ENCODE measurements at places on chromosomes 16 and 17.

GRCh38 chr16:66369055-66369592, 2.6 kb downstream of the CDH5 start:
- H3K27ac ChIP-seq = no peak overlapping the region
- peaks cover 3% of the 10 kb centered on the region for H3K4me1 ChIP-seq

- DNase-seq = no peak
- H3K4me1 ChIP-seq = no peaks in the 10 kb centered on the region
- no peak overlapping the region for H3K4me3 ChIP-seq
- peaks cover 6% of the 10 kb centered on the region for H3K36me3 ChIP-seq
- H3K27me3 ChIP-seq = no peaks in the 10 kb centered on the region
Measured at GRCh38 chr16:11053916-11054460, 109.6 kb downstream of the CLEC16A start.

- no peaks in the 10 kb centered on the region for H3K36me3 ChIP-seq
- H3K4me1 ChIP-seq = no peaks in the 10 kb centered on the region
- DNase-seq = no peak
- H3K27ac ChIP-seq = no peak overlapping the region
- H3K27me3 ChIP-seq = no peaks in the 10 kb centered on the region
Measured at GRCh38 chr17:41434005-41434404, 6.8 kb downstream of the KRT38 start.

GRCh38 chr17:27905447-27906225, 12.5 kb upstream of the LYRM9 start:
- H3K27me3 ChIP-seq = no peaks in the 10 kb centered on the region
- no peak overlapping the region for H3K27ac ChIP-seq
- no peak for DNase-seq

GRCh38 chr17:35816723-35817122, 7.4 kb downstream of the TAF15 start:
- no peak overlapping the region for H3K4me3 ChIP-seq
- H3K27me3 ChIP-seq = no peaks in the 10 kb centered on the region
- DNase-seq = no peak

- H3K4me3 ChIP-seq = peak overlapping the region; percentile 97
- peaks cover 9% of the 10 kb centered on the region for H3K36me3 ChIP-seq
- no peaks in the 10 kb centered on the region for H3K4me1 ChIP-seq
- H3K27ac ChIP-seq = no peak overlapping the region
- no peaks in the 10 kb centered on the region for H3K27me3 ChIP-seq
Measured at GRCh38 chr16:13919330-13919682, 648 bp upstream of the ERCC4 start.

GRCh38 chr17:45145035-45145389, 3.3 kb upstream of the HEXIM1 start:
- peak overlapping the region; percentile 66 for H3K4me3 ChIP-seq
- no peak overlapping the region for H3K27ac ChIP-seq
- H3K36me3 ChIP-seq = peaks cover 8% of the 10 kb centered on the region
- no peaks in the 10 kb centered on the region for H3K27me3 ChIP-seq
- peaks cover 2% of the 10 kb centered on the region for H3K4me1 ChIP-seq
- DNase-seq = no peak

- H3K27ac ChIP-seq = no peak overlapping the region
- no peaks in the 10 kb centered on the region for H3K27me3 ChIP-seq
- 0 out of 2 replicates have a peak, but pooled peaks cover 3% of the 10 kb centered on the region for H3K36me3 ChIP-seq
- DNase-seq = no peak
Measured at GRCh38 chr16:81891736-81892364, 112.8 kb downstream of the PLCG2 start.

GRCh38 chr16:10881479-10882030, 4.6 kb downstream of the CIITA start:
- no peaks in the 10 kb centered on the region for H3K4me1 ChIP-seq
- H3K36me3 ChIP-seq = no peaks in the 10 kb centered on the region
- H3K27ac ChIP-seq = no peak overlapping the region
- peaks cover 4% of the 10 kb centered on the region for H3K27me3 ChIP-seq

DNA sequence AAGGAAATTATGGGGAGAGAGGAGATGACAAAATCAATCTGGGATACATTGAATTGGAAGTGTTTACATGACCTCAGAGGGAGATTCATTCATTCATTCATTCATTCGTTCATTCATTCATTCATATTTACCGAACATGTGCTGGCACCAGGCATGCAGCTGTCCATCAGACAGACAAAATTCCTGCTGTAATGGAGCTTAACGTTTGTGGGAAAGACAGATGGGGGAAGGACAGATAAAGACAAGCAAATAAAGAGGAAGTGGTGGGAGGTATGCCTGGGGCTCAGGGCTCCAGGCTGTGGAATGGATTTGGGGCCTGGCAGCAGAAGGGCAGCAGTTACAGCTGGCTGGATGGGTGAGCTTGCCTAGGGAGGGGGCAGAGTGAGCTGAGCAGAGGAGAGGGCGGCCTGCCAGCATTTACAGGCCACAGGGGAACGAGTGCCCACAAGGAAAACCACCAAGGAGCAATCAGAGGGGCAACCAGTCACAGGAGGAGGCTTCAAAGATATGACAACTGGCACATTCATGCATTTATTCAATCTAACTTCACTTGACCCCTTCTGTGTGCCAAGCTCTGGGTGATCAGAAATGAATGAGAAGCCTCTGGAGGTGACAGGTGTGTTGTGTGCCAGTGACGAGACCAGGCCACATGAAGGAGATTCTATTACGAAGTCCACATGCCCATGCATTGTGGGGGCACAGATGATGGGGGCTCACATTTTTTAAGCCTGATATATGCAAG, 48.5 kb downstream of the ARHGAP27 start:
- H3K27ac ChIP-seq = no peak overlapping the region
- DNase-seq = no peak
- H3K27me3 ChIP-seq = no peaks in the 10 kb centered on the region
- H3K36me3 ChIP-seq = no peaks in the 10 kb centered on the region

- no peaks in the 10 kb centered on the region for H3K27me3 ChIP-seq
- peaks cover 5% of the 10 kb centered on the region for H3K4me1 ChIP-seq
- DNase-seq = peak; percentile 28
- peaks cover 46% of the 10 kb centered on the region for H3K36me3 ChIP-seq
- peak overlapping the region; percentile 96 for H3K4me3 ChIP-seq
Measured at GRCh38 chr16:56451753-56452689, 667 bp downstream of the OGFOD1 start.

DNA sequence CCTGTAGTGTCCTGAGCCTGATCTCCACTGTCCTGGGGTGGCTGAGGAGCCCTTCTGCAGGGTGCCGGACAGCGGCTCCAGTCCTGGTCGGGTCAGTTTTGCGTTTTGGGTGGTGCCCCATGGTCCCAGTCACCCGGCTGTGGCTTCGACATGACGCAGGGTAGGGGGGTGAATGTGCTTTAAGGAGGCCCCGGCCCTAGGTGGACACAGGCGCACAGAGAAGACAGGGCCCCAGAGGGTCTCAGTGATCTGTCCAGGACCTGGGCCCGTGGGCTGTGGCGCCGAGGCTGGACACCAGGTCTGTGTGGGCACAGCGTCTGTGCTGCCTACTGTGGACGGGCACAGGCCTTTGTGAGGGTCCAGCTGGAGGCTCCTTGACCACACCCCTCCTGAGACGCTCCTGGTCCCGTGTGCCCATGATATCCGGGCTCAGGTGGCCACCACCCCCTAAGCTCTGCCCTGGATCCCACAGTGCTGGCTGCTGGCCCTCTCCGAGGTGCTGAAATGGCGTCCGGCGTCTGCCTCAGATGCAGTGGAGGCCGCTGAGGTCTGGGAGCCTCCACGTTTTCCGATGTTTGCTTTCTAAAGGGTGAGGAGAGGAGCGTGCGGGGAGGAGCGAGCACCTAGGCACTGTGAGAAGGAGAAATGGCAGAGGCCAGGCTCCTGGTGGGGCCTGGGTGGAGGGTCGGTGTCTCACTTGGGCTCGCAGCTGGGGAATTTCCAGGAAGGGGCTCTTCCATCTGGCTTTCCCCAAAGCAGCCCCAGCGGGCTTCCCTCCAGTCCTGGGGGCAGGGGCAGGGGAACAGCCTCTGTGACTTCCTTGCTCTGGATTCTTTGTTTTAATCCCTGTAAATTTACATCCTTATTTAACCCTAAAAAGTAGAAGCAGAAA, 56.1 kb upstream of the ACSF3 start:
- no peaks in the 10 kb centered on the region for H3K4me1 ChIP-seq
- no peak overlapping the region for H3K27ac ChIP-seq
- H3K36me3 ChIP-seq = no peaks in the 10 kb centered on the region
- H3K4me3 ChIP-seq = no peak overlapping the region
- H3K27me3 ChIP-seq = no peaks in the 10 kb centered on the region

GRCh38 chr16:57947261-57947660, 23.7 kb downstream of the CNGB1 start:
- H3K4me3 ChIP-seq = no peak overlapping the region
- no peaks in the 10 kb centered on the region for H3K36me3 ChIP-seq
- DNase-seq = no peak
- no peak overlapping the region for H3K27ac ChIP-seq
- no peaks in the 10 kb centered on the region for H3K27me3 ChIP-seq

DNA sequence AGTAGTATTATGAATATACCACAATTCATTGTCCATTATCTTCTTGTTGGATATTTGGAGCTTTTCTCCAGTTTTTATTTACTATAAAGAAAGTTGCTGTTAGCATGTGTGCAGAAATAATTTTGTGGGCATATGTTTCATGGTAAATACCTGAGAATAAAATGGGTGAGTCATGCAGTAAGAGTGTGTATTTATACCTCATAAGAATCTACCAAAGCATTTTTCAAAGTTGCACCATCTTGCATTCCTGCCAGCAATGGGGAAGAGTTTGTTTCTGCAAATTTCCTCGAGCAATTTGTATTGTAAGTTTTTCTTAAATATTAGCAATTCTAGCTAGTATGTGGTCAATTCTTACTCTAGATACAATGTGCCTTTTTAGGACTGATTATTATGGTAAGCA, 7.9 kb upstream of the MON1B start:
- DNase-seq = no peak
- H3K4me3 ChIP-seq = no peak overlapping the region
- no peak overlapping the region for H3K27ac ChIP-seq
- H3K4me1 ChIP-seq = no peaks in the 10 kb centered on the region
- no peaks in the 10 kb centered on the region for H3K27me3 ChIP-seq

- peak overlapping the region; percentile 87 for H3K27ac ChIP-seq
- peak; percentile 96 for DNase-seq
- H3K27me3 ChIP-seq = no peaks in the 10 kb centered on the region
- no peaks in the 10 kb centered on the region for H3K36me3 ChIP-seq
- H3K4me1 ChIP-seq = peaks cover 8% of the 10 kb centered on the region
- peak overlapping the region; percentile 69 for H3K4me3 ChIP-seq
Measured at GRCh38 chr16:11636172-11636721, 32.0 kb upstream of the SNN start.

- H3K27ac ChIP-seq = no peak overlapping the region
- DNase-seq = peak; percentile 42
- no peak overlapping the region for H3K4me3 ChIP-seq
Measured at GRCh38 chr17:45096141-45096540, 35.0 kb downstream of the NMT1 start.

DNA sequence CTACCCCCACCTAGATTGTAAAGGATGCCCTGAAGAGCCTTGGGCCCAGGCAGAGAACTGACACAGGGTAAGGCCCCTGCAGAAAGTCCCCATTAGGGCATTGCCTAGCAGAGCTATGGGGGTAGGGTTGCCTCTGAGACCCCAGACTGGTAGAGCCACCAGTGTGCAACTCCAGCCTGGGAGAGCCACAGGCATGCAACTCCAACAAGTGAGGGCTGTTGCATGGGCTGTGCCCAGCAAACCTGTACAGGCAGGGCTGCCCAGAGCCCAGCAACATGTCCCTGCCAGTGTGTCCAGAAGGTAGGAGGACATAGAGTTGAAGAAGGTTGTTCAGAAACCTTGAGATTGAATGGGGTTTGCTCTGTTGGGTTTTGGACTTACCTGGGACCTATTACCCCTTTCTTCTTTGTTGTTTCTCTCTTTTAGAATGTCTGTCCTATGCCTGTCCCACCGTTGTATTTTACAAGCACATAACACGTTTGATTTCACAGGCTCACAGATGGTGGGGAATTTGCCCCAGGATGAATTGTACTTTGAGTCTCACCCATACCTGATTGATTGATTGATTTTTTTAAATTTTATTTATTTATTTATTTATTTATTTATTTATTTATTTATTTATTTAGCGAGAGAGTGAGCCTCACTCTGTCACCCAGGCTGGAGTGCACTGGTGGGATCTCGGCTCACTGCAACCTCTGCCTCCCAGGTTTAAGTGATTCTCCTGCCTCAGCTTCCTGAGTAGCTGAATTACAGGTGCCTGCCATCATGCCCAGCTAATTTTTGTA, 16.4 kb downstream of the SGF29 start:
- H3K4me3 ChIP-seq = no peak overlapping the region
- DNase-seq = no peak
- peaks cover 17% of the 10 kb centered on the region for H3K36me3 ChIP-seq
- H3K4me1 ChIP-seq = no peaks in the 10 kb centered on the region
- no peak overlapping the region for H3K27ac ChIP-seq
- no peaks in the 10 kb centered on the region for H3K27me3 ChIP-seq

DNA sequence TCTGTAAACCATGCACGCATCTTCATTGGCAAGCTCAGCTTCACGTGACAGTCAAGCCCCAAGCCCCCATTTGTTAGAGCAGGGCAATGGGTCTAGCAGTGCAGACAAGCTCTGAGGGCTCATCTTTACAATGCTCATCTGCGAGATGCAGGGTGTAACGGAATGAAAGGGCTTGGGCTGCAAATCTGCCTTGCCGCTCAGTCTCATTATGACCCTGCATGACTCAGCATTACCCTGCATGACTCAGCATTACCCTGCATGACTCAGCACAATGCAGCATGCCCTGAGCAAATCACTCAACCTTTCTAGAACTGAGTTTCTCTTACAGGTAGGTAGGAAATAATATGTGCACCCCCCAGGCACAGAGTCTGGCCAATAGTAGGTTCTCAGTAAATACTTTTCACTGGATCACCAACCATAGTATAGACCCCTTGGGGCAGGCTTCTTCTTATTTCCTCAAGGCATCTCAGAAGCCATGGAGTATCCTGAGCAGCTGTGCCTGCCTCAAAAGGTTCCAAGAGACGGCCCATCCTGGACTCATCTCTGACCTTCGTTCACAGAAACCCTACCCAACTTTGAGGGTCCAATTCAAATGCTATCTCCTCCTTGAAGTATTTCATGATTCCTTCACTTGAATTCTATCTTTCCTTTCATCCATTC, 391.3 kb upstream of the CDH5 start:
- no peak overlapping the region for H3K27ac ChIP-seq
- no peak for DNase-seq
- H3K4me1 ChIP-seq = no peaks in the 10 kb centered on the region
- no peaks in the 10 kb centered on the region for H3K27me3 ChIP-seq
- H3K4me3 ChIP-seq = no peak overlapping the region

GRCh38 chr17:21029036-21029435, 13.8 kb downstream of the USP22 start:
- H3K27ac ChIP-seq = no peak overlapping the region
- H3K27me3 ChIP-seq = no peaks in the 10 kb centered on the region
- peaks cover 35% of the 10 kb centered on the region for H3K36me3 ChIP-seq
- DNase-seq = no peak
- peaks cover 2% of the 10 kb centered on the region for H3K4me1 ChIP-seq

- no peak overlapping the region for H3K4me3 ChIP-seq
- no peak overlapping the region for H3K27ac ChIP-seq
- H3K4me1 ChIP-seq = no peaks in the 10 kb centered on the region
- H3K36me3 ChIP-seq = peaks cover 27% of the 10 kb centered on the region
Measured at GRCh38 chr16:70774261-70774660, 26.7 kb downstream of the VAC14 start.

GRCh38 chr17:33002246-33002645, 10.6 kb downstream of the SPACA3 start:
- H3K27me3 ChIP-seq = no peaks in the 10 kb centered on the region
- no peak overlapping the region for H3K4me3 ChIP-seq
- no peak overlapping the region for H3K27ac ChIP-seq
- H3K4me1 ChIP-seq = no peaks in the 10 kb centered on the region
- DNase-seq = no peak

GRCh38 chr16:901715-902601, 68.8 kb downstream of the LMF1 start:
- no peak for DNase-seq
- no peaks in the 10 kb centered on the region for H3K27me3 ChIP-seq
- H3K4me1 ChIP-seq = no peaks in the 10 kb centered on the region
- H3K27ac ChIP-seq = no peak overlapping the region
- H3K36me3 ChIP-seq = peaks cover 13% of the 10 kb centered on the region
- H3K4me3 ChIP-seq = no peak overlapping the region
